ENCODE measurements at places on chromosomes 1 and 21.

GRCh38 chr1:9561429-9561828, 22.2 kb downstream of the SLC25A33 start:
- DNase-seq = no peak

DNA sequence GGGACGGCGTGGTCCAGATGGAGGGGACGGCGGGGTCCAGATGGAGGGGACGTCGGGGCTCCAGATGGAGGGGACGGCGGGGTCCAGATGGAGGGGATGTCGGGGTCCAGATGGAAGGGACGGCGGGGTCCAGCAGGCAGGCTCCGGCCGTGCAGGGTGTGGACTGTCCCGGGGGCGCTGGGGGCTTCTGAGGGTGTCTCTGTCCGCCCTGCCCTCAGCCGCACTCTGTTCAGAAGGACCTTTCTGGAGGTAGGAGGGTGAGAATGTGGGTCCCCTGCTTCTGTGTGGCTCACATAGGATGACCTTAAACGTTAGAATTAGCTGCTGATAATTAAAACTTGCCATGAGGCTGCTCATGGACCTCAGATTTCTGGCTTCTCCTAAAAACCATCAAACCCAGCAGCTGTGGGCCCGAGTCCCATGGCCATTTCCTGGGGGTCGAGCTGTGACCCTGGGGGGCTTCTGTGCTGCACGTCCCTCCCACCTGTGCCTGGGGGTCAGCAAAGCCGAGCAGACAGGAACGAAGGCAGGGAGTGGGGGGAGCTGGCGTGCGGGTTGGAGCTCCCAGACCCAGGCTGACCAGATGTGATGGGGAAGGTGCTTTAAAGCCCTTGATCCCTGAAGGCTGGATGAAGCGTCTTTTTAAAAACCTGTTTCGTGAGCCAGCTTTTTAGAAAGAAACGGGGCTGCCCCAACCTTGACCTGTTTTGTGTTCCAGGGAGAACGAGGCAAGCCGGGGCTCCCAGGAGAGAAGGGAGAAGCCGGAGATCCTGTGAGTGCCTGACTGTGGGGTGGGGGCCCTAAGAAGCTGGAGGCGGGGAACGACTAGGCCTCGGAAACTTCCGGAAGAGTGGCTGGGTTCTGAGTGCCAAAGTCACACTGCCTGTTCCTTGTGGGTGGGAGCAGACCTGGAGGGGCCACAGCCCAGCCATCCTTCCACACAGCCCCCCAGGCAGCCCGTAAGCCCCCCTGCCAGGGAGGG, 7.1 kb downstream of the COL6A1 start:
- no peak for DNase-seq

GRCh38 chr1:79207786-79208185, 201.3 kb upstream of the ADGRL4 start:
- no peak for DNase-seq

GRCh38 chr1:117660271-117660965, 54.6 kb downstream of the TENT5C start:
- no peak for DNase-seq

GRCh38 chr21:21468003-21468402, 469.8 kb downstream of the NCAM2 start:
- DNase-seq = no peak

DNA sequence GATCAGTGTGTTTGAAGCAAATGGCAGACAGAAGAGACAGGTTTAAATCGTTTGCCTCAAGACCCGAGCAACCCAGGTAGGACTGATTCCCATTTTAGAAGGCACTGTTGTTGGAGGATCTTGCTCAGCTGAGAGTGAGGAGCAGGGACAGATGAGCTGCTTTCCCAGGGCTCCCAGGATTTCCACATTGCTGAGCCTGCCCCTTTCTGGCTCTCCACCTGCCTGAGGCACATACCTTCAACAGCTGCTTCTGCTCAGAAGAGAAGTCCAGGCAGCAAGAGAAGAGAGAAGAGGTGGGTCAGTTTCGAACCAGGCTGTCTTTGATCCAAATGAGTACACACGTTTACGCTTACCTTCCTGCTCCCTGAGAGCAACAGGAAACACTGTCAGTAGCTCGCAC, 5.7 kb downstream of the TNNT2 start:
- DNase-seq = no peak

DNA sequence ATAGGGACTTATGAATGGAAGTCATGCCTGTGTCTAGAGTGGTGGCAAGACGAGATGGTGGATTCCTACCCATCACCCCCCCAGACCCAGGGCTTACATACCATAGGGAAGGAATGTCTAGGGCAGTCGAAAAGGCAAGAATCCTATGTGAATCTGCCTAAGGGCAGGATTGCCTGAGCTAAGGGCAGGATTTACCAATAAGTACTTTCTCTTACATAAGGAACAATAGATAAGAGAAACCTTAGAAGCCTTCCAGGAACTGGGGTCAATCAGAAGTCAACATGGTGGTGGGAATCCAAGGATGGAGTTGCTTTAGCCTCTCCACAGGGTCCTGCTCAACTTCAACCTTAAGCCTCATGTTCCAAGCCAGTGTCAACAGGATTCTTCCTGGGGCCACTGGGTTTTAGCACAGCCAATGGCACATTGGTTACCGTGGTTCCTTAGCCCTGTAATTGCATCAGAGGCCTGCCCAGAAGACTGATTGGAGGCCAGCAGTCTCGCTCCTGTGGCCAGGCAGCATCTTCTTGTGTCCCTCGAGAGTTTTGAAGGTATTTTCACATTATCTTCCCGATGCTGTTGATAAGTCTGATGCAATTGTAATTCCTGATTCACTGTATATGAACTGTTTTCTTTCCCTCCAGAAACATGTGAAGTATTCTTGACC, 20.7 kb downstream of the BACE2 start:
- no peak for DNase-seq

GRCh38 chr1:209627027-209627731, 25.0 kb downstream of the LAMB3 start:
- DNase-seq = no peak

- no peak for DNase-seq
These were observed 6.8 kb upstream of the IFNAR1 start for GRCh38 chr21:33317786-33318486.

GRCh38 chr1:10776190-10776905, 20.1 kb downstream of the CASZ1 start:
- no peak for DNase-seq

GRCh38 chr1:208604295-208604694, 360.1 kb upstream of the PLXNA2 start:
- peak; percentile 17 for DNase-seq

- no peak for DNase-seq
These were observed 76.6 kb upstream of the HOOK1 start for GRCh38 chr1:59738152-59738551.

DNA sequence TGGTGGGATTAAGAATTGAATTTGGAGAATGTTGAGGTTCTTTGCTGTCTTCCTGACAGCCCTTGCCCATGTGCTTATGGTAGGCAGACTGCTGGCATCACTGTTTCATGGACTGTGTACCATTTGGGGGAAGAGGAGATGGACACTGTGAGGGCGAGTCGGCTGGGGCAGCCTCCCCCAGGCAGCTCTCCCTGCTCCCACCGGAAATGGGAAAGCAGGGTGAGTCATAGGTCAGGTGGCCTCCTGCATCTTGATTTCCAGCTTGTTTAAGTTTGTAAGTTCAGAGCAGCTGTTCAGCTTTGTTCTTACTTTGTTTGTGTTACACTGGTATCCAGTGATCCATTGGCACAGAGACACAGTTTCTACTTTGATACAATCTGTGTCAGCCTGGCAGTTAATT, 87.2 kb upstream of the CNIH3 start:
- DNase-seq = no peak

GRCh38 chr1:183569141-183569540, 21.1 kb downstream of the NCF2 start:
- peak; percentile 66 for DNase-seq

DNA sequence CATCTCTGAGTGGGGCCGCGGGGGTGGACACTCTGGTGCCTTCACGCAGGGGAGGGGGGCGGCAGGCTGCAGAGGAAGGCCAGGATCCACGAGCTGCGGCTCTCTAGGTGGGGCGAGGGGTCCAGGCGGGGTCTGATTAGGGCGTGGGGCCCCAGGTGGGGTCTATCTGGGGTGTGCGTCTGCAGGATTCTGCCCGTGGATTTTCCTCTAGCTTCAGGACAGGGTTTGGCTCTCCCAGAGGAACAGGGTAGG, 6.3 kb downstream of the JMJD4 start:
- DNase-seq = no peak

GRCh38 chr1:150661156-150661555, 31.7 kb upstream of the ENSA start:
- DNase-seq = no peak

DNA sequence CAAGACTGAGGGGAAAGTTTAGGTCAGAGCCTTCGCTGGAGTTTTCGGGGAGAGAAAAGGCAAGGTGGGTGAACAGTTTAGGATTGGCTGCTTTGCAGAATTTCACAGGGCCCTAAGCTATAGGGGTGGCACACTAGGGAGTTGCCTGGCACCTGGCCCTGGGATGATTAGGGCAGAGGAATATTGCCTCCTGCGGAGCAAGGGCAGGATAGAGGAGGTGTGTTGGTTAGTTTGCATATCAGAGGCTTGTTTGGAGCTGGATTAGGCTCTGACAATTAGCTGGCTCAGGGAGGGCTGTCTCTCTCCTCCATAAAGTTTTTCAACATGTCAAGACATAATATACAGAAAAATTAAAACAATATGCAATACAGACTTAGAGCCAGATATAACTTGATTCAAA, 436.4 kb downstream of the DISC1 start:
- no peak for DNase-seq

DNA sequence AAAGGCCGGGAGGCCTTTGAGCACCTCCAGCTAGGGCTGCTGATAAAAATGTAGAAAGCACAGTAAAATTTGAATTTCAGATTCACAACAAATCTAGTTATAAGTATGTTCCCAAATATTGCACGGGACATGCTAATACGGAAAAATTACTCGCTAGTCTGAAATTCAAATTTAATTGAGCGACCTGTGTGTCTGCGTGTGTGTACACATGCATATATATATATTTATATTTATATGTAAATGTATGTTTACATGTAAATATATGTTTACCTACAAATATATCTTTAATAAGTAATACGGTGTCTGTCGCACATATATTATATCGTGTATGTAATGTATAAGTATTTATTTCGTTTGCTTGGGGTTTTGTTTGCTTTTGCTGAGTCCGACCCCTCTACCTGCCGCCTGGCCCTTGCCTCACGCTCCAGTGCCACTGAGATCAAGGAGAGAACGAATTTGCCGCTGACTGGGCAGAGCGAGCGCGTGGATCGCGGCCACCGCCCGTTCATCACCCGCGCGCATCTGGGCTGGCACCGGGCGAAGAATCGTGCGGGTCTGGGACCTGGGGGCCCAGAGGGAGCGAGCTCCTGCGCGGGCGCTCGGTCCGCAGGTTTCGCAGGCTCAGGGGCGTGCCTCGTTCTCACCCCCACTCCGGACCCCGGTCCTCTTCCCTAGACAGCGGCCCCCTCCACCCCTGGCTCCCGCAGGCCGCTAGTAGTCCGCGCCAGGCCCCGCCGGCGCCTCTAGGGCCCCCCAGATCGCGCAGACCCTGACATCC, 534 bp upstream of the WRAP73 start:
- no peak for DNase-seq

- no peak for DNase-seq
These were observed 36.3 kb downstream of the TMEM51 start for GRCh38 chr1:15189692-15190370.

GRCh38 chr1:54583307-54583686, 35.3 kb downstream of the ACOT11 start:
- no peak for DNase-seq

- DNase-seq = peak; percentile 18
These were observed 149.2 kb upstream of the JUN start for GRCh38 chr1:58932859-58933598.

- no peak for DNase-seq
These were observed 70.3 kb downstream of the TNFSF18 start for GRCh38 chr1:172980456-172980855.

- no peak for DNase-seq
These were observed 19.1 kb upstream of the TMEM183A start for GRCh38 chr1:202987922-202988583.
